H1 (cell line): ENCODE measurements at places on chromosomes 11 and 22.

- peak; percentile 40 for DNase-seq
Measured at GRCh38 chr11:126362879-126363655, 7.6 kb downstream of the ST3GAL4 start.

GRCh38 chr11:96033599-96033998, 109.7 kb upstream of the MTMR2 start:
- no peak for DNase-seq

DNA sequence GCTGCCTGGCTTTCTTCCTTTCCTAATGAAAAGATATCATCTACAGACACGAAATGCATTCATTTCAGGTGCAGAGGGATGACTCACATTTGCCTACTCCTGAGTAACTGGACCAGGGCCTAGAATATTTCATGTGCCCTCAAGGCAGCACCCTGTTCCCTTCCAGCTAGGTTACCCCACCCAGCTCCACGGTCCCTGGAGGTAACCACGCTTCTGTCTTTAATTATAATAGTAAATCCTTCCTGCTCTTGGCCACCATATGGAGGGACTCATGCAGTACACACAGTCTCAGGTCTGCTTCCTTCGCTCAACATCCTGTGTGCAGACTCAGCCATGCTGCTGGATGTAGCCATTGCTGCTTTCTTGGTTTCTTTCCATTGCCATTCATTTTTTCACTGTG, 22.3 kb downstream of the DHCR7 start:
- no peak for DNase-seq

DNA sequence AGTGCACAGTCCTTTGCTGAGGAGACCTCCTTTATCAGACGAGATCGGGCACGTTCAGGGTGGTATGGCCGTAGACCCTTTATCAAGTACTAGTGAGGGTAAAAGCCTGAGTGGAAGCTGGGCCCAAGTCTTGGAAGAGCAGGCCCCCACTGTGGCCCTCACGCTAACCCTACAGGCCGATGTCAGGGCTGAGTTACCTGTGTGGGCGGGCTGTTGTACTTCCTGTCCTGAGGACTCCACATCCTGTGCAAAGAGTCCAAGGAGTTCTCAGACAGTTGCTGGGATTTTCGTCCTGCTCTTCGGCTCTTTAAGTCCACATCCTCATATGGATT, 34.9 kb downstream of the RPL27A start:
- DNase-seq, result no peak

GRCh38 chr11:126880872-126881271, 119.7 kb downstream of the KIRREL3 start:
- no peak for DNase-seq

DNA sequence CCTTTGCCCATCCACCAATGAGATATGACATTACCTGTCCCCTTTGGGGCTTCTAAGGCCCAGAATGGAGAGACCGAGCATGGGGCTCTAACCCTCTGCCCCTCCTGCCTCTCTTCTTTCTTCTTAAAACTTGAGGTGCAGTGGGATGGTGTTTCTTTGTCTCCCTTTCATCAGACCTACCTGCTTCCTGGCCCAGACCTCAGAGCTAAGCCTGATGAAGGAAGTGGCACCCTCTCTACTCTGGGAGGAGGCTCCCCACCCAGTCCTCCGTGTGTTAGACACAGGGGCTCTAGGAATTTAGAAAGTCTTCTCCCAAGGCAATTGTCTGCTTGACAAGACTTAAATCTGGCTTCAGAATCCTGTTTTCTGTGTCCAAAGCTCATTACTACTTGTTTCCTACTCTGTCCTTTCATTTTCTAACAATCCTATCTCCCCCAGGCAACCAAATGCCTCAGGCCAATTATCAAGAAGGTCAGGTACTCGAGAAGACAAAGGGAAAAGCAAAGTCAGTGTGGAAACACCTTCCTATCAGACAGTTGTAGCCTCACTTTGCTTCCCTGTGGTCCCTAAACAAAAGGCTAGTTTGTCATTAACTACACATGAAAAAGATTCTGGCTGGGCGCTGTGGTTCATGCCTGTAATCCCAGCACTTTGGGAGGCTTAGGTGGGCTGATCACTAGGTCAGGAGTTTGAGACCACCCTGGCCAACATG, 20.3 kb upstream of the PARVA start:
- DNase-seq, result no peak

DNA sequence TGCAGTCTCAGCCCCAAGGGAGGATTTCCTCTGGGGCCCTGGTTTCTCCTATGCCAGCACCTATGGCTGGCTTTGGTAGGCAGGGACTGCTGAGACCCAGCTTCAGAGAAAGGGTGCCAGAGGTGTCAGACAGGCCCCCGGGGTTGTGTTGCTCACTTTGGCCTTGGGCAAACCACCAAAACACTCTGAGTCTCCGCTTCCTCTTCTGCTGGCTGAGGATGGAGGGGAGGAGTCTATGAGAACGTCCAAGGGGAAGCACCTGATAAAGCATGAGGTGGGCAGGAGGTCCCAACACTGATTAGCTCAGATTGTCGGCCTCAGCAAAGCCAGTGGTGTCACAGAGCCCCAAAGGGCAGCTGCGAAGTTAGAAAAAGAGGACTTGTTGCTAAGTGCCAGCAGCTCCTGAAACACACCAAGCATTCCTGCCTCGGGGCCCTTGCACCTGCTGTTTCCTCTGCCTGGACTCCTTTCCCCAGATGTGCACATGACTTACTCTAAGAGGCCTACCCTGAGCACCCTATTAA, 10.5 kb downstream of the SMTNL1 start:
- DNase-seq, result no peak

DNA sequence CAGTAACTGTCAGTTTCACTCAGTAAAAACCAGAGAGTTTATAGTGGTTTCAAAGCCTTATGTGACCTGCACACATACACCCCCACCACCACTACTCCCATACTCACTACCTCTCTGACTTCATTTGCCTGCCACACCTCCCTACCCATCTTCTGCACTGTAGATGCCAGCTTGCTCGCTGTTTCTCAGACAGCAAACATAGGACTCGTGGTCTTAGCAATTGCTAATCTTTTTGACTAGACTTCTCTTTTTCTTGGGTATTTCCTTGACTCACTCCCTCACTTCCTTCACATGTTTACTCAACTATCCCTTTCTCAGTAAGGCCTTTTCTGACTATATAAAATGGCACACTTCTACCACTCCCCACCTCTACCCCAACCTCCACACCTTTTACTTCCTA, 27.8 kb downstream of the CEP295 start:
- DNase-seq, result no peak

- no peak for DNase-seq
Measured at GRCh38 chr11:112632866-112633505, 328.2 kb upstream of the NCAM1 start.

GRCh38 chr22:27028093-27028492, 370.7 kb downstream of the MIAT start:
- DNase-seq, result no peak

GRCh38 chr11:134792044-134792443, 380.0 kb upstream of the B3GAT1 start:
- no peak for DNase-seq

GRCh38 chr11:119860561-119861094, 131.6 kb upstream of the NECTIN1 start:
- no peak for DNase-seq

DNA sequence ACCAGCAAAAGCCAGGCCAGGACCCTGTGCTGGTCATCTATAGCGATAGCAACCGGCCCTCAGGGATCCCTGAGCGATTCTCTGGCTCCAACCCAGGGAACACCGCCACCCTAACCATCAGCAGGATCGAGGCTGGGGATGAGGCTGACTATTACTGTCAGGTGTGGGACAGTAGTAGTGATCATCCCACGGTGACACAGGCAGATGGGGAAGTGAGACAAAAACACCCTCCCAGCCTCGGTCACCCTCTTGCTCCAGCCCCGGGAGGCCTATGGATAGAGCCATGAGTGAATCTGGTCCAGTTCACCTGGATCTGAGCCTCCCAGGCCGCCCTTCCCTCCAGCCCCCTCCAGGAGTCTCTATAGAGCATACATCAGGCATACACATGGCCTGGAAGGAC, 115.2 kb upstream of the IGLL5 start:
- DNase-seq, result no peak

- DNase-seq, result no peak
Measured at GRCh38 chr11:2927851-2928604, 1.2 kb downstream of the PHLDA2 start.

DNA sequence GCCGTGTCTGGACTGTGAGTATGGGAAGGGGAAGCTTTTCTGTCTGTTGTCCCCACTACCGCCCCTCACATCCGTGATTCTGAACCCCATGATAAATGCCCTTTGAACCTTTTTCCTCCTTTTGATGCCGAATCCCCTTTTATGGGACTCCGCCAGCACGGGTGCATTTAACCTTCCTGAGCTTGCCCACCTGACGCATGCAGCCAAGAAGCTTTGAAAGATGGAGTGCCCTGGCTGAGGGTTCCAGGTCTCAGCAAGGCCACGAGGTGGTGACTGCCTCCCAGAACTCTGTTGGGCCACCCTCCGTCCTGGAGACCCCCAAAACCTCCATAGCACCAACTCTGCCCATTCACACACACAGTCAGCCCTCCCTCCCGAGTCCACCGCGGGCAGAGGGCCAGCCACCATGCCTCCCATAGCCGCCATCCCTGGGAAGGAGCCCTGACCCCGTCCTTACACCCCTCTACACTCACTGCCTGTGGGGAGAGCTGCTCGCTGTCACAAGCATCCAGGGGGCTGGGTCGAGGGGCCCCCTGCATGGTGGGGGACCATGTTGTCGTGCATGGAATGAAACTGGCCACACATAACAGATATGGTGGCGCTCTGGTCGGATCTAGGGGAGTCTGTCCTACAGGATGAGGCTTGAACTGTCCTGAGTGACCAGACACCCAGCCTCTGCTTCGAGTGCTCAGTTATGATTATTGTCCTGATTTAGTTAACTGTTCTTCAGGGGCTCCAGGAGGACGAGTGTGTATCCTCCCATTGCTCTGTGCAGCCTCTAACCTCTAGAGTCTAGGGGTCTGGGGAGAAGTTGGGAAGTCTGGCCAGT, 822 bp upstream of the COMT start:
- no peak for DNase-seq

DNA sequence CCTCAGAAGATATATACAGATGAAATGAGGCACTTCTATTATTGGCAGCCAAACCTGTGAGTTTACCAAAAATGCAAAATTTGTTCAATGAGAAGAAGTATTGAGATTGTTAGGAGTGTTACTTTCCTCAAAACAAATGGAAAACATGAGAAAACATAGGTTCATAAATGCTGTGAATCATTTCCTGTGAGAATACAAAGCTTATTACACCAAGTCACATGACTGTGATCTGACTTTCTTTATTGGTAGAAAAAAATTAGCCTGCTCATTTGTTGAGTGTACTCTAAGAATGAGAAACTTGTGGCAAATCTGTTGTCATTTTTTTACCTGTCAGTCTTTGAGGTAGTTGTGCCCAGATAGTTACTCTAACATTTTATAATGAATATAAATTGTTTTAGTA, 215.1 kb downstream of the TMEM135 start:
- DNase-seq, result no peak

GRCh38 chr11:327581-327923, 6.9 kb upstream of the IFITM3 start:
- DNase-seq, result no peak

- DNase-seq, result no peak
Measured at GRCh38 chr11:127445476-127445875, 444.9 kb upstream of the KIRREL3 start.

- DNase-seq, result no peak
Measured at GRCh38 chr11:133526790-133527189, 5.5 kb downstream of the OPCML start.

- no peak for DNase-seq
Measured at GRCh38 chr11:70483077-70483861, 84.9 kb downstream of the CTTN start.

- no peak for DNase-seq
Measured at GRCh38 chr11:3163241-3163981, 1.7 kb downstream of the OSBPL5 start.

GRCh38 chr11:133957900-133958299, 1.1 kb upstream of the IGSF9B start:
- no peak for DNase-seq

GRCh38 chr22:35900483-35901168, 128.0 kb downstream of the RBFOX2 start:
- DNase-seq, result no peak
